ENCODE measurements at places on chromosomes 7 and 10.
A peak's percentile ranks its signal among the peaks of the same experiment; 100 is the strongest.

DNA sequence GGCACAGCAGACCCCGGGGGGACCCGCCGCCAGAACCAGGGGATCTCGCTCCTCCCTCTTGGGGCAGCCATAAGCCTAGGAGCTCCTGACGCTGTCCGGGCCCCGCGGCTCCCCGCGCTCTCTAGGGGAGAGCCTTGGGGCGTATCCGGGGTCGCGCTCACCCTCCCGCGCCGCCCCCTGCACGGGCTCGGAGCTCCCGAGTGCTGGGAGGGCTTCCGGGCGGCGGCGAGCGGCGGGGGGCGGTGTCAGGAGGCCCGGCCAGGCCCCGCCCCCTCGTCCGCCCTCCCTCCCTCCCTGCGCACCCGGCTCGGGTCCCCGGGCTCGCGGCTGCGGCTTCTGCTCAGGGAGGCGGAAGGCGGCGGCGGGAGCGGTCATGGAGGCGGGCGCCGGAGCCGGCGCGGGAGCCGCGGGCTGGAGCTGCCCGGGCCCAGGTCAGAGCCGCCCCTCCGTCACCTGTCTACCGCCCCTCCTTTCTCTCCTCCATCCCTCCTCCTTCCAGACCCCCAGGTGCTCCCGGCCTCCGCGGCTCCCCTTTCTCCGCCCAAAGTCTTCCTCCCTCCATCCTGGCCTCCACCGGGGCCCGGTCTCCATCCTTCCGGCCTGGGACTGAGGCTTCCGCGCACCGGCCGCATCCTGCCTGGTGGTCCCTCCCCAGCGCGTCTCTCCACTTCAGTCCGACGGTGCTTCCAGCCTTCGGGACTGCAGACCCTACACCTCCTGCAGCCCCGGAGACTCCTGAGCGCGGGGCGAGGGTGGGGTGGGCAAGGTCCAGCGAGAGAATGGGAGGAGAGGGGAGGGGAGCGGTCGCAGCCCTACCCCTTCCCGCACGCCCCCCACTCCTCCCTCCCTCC, at the start of gene CCDC136:
TSS of gene CCDC136 (plus strand) at position 848 of the 851 bp plus-strand sequence. CDS start 444 bp downstream, outside the sequence.
- peak; percentile 79 for DNase-seq

GRCh38 chr10:74738052-74738451, 88.3 kb upstream of the KAT6B start:
- DNase-seq, result no peak

DNA sequence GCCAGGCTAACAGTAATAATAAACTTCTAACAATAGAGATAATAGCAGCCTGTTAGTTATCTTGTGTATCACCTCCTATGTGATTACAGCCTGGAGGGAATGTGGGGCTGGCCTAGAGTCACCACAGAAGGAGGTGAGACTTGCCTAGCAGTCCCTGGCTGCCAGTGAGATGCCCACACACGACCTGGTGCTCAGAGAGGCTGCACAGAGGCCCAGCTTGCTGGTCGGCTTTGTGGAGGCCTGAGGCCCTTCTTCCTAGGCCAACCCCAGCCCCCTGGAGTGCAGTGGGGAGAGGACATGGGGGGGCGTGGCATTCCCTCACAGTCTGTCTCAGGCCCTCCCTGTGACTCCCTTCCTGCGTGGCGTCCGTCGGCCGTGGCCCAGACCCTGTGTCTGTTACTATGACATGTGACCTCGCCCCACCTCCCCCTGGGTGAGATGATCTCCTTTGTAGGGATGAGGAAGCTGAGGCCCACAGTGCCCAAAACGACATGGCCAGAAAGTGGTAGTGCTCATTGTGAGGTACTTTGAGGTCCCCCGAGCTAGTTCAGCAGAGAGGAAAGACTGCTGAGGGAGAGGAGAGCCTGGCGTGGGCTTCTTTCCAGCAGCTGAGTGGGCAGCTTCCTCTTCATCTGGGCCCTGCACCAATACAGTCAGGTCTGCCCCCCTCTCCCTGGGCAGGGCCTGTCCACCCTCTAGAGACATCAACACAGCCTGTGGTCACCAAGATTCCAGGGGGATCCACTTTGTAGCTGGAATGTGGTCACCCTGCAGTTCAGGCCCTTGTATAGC, 29.7 kb downstream of the UNC5B start:
- no peak for DNase-seq

DNA sequence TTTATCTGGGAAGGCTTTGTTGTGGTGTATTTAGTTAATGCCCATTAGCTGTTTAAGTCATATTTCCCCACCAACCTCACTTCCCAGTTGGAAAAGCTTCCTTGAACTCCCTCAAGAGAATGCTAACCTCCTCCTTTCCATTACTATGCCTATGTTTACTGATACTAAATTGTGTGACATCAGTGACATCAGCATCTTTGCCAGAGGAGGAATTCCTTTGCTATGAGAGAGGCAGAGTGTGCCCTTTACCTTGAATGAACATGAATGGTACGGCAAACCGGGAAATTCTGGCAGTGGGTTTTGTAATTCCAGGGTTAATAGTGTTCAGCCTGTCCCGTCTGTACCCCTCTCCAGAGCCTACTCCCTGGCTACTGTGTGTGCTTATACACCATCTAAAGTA, 22.1 kb upstream of the GLCCI1 start:
- no peak for DNase-seq

GRCh38 chr10:26755443-26755903, 58.0 kb downstream of the PDSS1 start:
- no peak for DNase-seq

GRCh38 chr10:10438335-10439100, 579.2 kb upstream of the CELF2 start:
- DNase-seq, result no peak

- DNase-seq, result no peak
These were observed 67.8 kb downstream of the PHTF2 start for GRCh38 chr7:77866370-77866769.

DNA sequence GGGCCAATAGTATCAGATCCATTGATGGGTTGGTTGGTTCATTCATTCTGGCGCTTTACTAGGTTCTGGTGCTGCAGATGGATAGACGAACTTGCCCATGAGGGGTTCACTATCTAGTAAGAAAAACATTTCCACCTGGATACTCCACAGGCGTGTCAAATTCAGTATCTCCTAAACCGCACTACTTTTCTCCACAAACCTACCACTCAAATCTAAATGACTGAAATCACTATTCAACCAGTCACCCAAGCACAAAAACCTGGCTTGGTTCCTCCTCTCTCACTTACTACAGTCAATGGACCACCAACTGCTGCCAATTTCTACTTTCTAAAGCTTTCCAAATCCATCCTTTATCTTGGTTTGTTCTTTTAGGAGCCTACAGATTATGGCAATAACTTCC, 572 bp downstream of the AGK start:
- no peak for DNase-seq

- DNase-seq, result peak; percentile 74
These were observed 52.3 kb upstream of the ENO4 start for GRCh38 chr10:116796910-116797513.

- DNase-seq, result no peak
These were observed 74.3 kb downstream of the SAMD9 start for GRCh38 chr7:93043385-93043985.

GRCh38 chr10:61065051-61065450, 121.1 kb upstream of the RHOBTB1 start:
- no peak for DNase-seq

- no peak for DNase-seq
These were observed 14.1 kb downstream of the SUMF2 start for GRCh38 chr7:56078196-56078595.

DNA sequence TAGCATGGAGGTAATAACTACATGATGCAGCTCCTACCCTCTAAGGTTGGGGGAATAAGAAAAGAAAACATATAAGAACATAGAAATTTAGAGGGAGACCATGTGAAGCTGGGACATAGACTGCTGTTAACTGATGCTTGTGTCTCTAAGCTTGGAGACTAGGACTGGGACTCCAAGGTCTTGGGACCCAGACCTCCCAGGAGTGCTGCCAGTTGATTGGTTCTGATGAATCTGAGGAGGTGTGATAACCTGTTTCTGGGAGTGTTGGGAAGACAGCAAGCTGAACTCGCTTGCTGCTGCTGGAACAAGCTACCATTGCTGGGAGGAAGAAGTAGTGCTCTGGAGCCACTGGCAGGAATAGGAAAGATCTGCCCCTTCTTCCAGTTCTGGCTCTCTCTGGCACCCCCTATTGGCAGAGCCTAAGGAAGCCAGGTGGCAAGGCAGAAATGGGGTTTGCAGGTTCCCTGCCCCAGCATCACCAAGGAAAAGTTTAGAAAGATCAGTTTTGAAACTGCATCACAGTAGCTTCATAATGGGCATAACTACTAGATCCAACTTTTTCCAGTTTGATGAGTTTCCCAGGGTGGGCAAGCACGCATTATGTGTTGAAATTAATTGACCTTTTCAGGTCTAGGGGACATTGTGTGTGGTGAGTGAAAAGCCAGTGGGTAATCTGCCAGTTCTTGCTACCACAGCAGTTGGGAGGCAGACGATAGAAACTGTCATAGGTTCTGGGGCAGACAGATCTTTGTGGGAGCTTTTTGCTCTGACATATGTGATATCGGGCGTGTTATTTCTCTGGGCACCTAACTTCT, 140.7 kb downstream of the SND1 start:
- peak; percentile 49 for DNase-seq

GRCh38 chr7:144670218-144670617, 165.6 kb downstream of the TPK1 start:
- DNase-seq, result no peak

DNA sequence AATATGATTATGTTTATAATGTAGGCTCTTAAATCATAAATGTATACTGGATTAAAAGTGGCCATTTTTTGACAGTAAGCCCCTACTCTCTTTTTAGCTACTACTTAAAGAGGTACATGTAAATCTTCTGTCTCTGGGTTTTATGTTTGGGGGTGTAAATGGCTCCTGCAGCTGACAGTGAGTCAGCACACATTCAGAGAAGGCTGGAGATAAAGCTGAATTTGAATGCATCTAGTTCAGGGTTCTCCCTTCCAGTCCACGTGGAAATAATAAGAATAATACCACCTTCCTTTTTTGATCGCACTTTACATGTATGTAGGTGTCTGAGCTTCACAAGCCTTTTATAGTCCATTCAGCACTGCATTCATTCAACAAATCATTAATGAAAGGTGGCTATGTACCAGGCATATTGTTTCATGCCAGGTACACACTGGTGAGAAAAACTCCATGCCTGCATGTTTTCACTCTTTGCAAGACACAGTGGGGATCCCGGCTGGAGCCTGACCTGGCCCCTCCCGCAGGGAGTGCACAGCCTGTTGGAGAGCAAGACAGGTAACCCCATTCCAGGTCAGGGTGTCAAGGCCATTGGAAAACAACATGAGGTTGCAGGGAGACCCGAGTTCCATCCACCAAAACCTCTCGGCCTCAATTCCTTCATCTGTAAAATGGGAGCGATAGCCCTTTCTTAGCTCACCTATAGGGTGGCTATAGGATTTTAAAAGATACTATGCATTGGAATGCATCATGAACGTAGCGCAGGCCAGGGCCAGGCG, 107.5 kb upstream of the ANLN start:
- DNase-seq, result no peak

DNA sequence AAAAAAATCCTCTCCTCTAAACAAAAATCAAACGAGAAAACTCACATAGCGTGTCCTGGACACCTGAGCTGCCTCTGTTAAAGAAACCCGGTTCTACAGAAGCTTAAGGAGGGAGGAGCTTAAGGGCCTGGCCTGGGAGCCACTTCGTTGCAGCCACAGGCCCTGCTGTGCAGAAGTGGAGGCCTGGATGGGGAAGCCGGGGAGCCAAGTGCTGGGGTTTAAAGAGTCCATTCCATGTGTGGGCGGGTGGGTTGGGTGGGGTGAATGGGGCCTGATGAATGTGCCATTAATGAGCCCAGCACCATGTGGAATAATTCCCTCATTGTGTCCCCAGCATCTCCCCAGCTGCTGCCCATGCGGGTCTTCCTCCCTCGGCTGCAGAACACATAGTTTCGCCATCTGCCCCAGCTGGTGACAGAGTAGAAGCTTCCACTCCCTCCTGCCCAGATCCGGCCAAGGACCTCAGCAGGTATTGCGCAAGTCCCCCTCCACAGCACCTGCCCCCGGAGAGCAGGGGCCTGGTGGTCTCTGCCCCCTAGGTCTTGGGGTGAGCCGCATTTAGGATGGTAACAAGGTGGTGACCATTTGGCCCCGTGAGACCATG, 127.8 kb upstream of the BTBD16 start:
- no peak for DNase-seq

GRCh38 chr7:135152442-135152841, 4.6 kb downstream of the TMEM140 start:
- no peak for DNase-seq

- peak; percentile 77 for DNase-seq
These were observed 18.5 kb downstream of the DDIT4 start for GRCh38 chr10:72292223-72292691.

GRCh38 chr7:45092931-45093235, 4.1 kb upstream of the NACAD start:
- no peak for DNase-seq

GRCh38 chr7:115153769-115154477, 232.0 kb downstream of the MDFIC start:
- DNase-seq, result no peak

GRCh38 chr10:77494327-77494726, 143.3 kb downstream of the KCNMA1 start:
- DNase-seq, result no peak

DNA sequence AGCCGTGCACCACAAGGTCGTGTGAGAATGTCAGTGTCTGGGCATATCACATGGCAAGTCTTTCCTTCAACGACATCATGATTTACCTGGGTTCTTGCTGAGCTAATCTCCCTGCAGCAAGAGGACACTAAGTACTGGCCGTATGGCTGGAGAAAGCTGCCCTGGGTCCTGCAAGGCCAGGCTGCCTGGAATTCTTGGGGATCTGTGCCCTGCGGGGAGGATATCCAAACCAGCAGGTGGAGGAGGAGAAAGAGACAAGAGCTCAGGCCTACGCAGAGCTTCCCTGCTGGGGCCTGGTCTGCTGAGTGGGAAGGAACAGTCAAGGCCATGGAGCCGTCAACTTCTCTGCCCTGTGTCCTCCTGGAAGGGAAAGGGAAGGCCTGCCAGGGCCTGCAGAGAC, 552.6 kb downstream of the LRMDA start:
- DNase-seq, result no peak

DNA sequence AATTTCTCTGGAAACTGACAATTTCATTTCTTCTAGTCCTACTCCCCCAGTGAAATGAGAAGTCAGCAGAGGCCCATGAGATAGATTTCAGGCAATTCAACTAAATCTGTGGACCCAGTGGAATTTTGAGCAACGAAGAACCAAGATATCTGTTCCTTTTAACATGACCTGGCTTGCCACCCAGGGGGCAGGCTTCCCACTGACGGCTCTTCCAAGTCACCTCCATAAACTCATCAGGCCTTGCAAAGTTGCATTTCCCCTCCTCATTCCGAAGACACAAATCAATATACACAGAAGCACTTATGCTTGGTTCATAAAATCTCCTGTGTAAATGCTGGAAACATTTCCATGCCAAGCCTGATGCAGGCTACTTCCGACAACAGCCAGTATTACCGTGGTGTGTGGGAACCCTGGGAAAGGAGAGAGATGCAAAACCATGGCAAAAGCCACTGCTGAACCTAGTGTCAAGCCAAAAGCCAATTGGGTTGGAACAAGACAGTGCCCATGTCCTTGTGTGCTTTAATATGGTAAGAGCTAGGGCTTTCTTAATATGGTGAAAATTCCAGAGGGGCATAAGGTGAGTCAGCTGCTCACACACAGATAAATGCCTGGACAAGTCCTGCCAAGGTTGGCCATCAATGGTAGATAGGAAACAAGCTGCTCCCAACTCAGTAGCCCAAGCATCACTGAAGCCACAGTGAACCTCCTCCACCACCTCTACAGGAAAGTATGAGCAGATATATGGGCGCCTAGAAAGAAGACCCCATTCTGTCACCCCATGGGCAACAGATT, 1.6 kb downstream of the FRMD4A start:
- DNase-seq, result no peak

- DNase-seq, result no peak
These were observed 276.9 kb upstream of the NEBL start for GRCh38 chr10:21173802-21174714.

- no peak for DNase-seq
These were observed 34.7 kb upstream of the MKLN1 start for GRCh38 chr7:131293018-131293417.

Measured in activated CD8-positive, alpha-beta memory T cell treated with anti-CD3 and anti-CD28 coated beads, Interleukin-2, amount 10 ng/mL, durations not matched to agents 7 days and 5 days (primary cell).